Heart right ventricle (tissue), 16 donors: ENCODE measurements at places on chromosomes 4 and X. TPM values are rescaled to one million over a fixed set of nuclear protein-coding genes. Genes with fewer than 3 reads are reported as not detected.

The HSFX4 gene
- total RNA-seq = not detected

The BCORL1 gene
- total RNA-seq = 9.1 TPM

The ZIC3 gene
- total RNA-seq = not detected

The F9 gene
- total RNA-seq = not detected

The UCHL1 gene
- 22.8 TPM for total RNA-seq

DNA sequence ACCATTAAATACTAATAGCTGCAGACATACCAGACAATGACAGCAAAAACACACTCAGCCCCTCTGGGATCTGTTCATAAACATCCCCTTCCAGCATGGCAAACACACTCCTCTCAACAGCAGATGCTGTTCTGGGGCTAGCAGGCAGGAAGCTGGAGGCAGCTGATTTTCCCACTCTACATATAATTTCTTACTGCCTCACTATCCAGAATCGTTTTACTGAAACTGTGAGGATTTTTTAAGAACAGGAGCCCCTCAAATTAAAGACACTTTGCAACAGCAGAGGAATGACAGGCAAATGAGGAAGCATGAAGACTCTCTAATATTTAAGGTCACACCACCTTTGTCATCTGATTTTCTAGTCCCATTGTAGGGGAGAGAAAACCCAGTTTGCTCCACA lies 2.2 kb downstream of the MAPK10 start:
- H3K27ac ChIP-seq = no peak overlapping the region
- no peaks in the 10 kb centered on the region for H3K27me3 ChIP-seq
- H3K4me3 ChIP-seq = no peak overlapping the region
- peaks cover 13% of the 10 kb centered on the region for H3K4me1 ChIP-seq
- H3K36me3 ChIP-seq = no peaks in the 10 kb centered on the region

- H3K27ac ChIP-seq = no peak overlapping the region
- no peaks in the 10 kb centered on the region for H3K4me1 ChIP-seq
- no peak for DNase-seq
These were observed 67.2 kb downstream of the SLIT2 start for GRCh38 chr4:20318909-20319277.

DNA sequence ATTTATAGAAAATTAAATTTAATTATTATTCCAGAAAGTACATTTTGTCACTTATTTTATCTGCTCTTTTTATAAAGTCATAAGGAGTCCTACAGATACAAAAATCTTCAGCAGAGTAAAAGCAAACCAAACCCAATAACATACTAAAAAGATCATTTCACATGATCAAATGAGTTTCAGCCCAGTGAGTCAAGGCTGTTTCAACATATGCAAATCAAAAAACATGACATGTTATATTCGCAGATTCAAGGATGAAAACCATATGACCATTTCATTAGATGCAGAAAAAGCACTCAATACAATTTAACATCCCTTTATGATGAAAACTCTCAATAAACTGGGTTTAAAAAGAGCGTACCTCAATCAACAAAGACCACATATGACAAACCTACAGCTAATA lies 214.3 kb downstream of the FAT4 start:
- no peak overlapping the region for H3K4me3 ChIP-seq
- DNase-seq = no peak
- no peak overlapping the region for H3K27ac ChIP-seq
- H3K36me3 ChIP-seq = no peaks in the 10 kb centered on the region

GRCh38 chrX:84258708-84259107 lies 70.7 kb upstream of the RPS6KA6 start:
- H3K27ac ChIP-seq = no peak overlapping the region
- H3K4me3 ChIP-seq = no peak overlapping the region
- no peaks in the 10 kb centered on the region for H3K27me3 ChIP-seq
- no peak for DNase-seq
- no peaks in the 10 kb centered on the region for H3K4me1 ChIP-seq

DNA sequence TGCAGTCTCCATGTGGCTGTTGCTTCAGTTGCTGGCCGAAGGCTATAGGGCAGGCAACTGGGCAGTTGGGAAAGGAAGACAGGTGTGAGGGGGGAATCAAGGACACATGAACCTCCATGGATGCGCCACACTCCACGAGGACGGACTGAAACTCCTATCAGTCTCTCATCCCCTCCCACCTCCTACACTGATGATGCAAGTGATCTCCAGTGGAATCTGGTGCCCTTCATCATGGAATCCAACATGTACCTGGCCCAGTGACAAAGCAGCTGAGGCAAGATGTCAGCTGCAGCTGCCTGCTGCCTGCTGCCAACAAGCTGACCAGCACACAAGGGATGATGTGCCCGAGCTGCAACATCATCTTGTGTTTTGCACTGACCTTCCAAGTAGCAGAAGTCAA lies 26.0 kb upstream of the MGST2 start:
- no peak overlapping the region for H3K4me3 ChIP-seq
- no peaks in the 10 kb centered on the region for H3K4me1 ChIP-seq
- H3K36me3 ChIP-seq = no peaks in the 10 kb centered on the region
- H3K27ac ChIP-seq = no peak overlapping the region

DNA sequence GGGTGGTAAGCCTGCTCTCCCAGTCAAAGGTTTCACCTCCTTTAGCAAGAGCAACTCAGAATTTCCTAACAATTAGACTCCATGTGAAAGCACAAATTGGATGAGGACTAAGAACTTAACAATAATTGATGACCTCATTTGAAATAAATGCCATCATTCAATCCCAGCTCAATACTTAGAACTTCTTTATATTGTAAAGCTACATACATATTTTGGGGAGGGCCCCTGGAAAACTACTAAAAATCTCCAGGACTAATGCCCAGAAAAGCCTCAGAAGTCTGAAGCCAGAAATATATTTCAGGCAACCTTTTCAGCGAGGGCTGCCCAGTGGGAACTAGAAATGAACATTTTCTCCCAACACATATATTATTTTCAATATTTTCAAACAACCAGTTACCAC lies 38.1 kb downstream of the AMOT start:
- H3K27ac ChIP-seq = no peak overlapping the region
- no peaks in the 10 kb centered on the region for H3K27me3 ChIP-seq
- no peaks in the 10 kb centered on the region for H3K4me1 ChIP-seq

- no peaks in the 10 kb centered on the region for H3K27me3 ChIP-seq
- H3K4me3 ChIP-seq = no peak overlapping the region
- peaks cover 11% of the 10 kb centered on the region for H3K4me1 ChIP-seq
- no peaks in the 10 kb centered on the region for H3K36me3 ChIP-seq
- H3K27ac ChIP-seq = peak overlapping the region; percentile 49
- no peak for DNase-seq
These were observed 55.0 kb upstream of the GAB1 start for GRCh38 chr4:143281507-143282190.

GRCh38 chrX:102883491-102883890 lies 53.6 kb upstream of the RAB40AL start:
- no peak overlapping the region for H3K4me3 ChIP-seq
- no peaks in the 10 kb centered on the region for H3K4me1 ChIP-seq
- no peak overlapping the region for H3K27ac ChIP-seq
- no peaks in the 10 kb centered on the region for H3K27me3 ChIP-seq
- no peak for DNase-seq

DNA sequence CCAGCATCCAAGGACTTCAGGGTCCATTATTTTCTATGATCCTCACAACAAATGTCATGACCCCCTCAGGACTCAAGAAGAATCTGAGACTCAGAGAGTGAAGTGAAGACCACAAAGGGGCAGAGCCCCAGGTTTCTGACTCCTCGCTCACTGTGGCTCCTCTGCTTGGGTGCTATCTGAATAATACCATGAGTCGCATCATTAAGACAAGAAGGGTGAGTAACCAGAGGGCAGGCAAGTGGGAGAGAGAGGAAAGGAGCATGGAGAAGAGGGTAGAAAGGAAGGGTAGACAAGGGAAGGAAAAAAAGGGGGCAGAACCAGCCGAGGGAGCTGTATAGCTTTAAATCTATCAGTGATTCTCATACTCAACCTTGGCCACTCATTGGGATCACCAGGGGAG lies 15.5 kb upstream of the HSD17B10 start:
- H3K36me3 ChIP-seq = no peaks in the 10 kb centered on the region
- no peak for DNase-seq
- H3K27me3 ChIP-seq = no peaks in the 10 kb centered on the region

DNA sequence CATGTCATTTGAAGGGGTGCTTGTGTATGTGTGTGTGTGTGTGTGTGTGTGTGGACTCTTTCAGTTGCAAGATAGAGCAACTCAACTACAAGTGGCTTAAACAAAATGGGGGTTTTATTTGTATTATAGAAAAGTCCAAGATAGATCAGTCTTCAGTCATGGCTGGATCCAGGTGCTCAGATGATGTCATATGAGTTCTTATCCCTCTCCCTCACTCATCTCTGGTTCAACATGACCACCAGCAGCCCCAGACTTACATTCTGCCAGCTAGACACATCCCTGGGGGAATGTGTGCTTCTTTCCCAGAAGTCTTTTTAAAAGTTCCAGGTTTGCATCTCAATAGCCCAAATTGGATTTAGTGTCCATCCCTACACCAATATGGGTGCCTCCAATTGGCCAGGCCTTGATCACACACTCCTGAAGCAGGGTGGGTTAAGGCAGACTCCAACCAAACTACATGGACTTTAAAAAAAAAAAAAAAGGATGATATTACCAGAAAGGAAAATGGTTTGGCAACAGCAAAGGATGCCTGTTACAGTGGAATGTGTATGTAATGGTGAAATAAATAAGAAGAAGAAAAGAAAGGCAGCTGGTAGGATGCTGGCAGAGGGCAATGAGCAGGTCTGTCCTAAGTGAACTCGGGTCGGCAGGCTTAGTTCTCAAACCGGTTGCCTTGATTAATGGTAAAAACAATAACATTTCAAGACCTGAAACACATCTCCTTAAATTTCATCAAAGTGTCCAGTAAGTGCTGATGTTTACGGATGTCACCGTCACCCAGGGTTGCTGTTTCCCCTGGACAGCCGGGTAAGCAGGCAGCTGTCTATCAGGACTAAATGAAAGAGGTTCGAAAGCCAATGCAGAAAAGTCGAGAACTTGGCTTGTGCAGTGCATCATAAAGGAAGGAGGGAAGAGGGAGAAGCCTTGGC lies 107.7 kb downstream of the SMIM20 start:
- H3K27ac ChIP-seq = no peak overlapping the region
- no peaks in the 10 kb centered on the region for H3K27me3 ChIP-seq
- DNase-seq = no peak
- H3K4me1 ChIP-seq = peaks cover 18% of the 10 kb centered on the region
- no peaks in the 10 kb centered on the region for H3K36me3 ChIP-seq
- H3K4me3 ChIP-seq = no peak overlapping the region

DNA sequence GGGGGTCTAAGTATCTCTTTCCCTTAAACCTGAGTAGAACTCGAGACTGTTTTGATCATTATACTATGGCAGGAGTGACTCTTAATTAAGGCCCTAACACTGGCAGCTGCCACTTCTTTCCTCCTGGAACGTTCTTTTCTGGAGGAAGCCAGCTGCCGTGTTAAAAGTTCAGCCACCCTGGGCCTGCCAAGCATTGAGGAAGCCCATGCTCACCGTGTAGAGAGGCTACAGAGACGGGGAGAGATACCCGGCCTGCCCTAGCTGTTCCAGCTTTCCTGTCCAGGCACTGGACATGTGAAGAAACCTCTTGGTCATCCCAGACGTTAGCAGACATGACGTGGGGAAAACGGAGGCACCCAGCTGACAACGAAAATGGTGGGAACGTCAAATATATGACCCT lies 274.1 kb downstream of the ARHGAP10 start:
- H3K27ac ChIP-seq = peak overlapping the region; percentile 53
- H3K36me3 ChIP-seq = no peaks in the 10 kb centered on the region
- H3K4me1 ChIP-seq = peaks cover 48% of the 10 kb centered on the region
- no peak overlapping the region for H3K4me3 ChIP-seq
- no peaks in the 10 kb centered on the region for H3K27me3 ChIP-seq

- no peaks in the 10 kb centered on the region for H3K27me3 ChIP-seq
- H3K27ac ChIP-seq = peak overlapping the region; percentile 85
- DNase-seq = peak; percentile 17
- no peaks in the 10 kb centered on the region for H3K4me1 ChIP-seq
- no peaks in the 10 kb centered on the region for H3K36me3 ChIP-seq
These were observed 1.4 kb downstream of the MAMLD1 start for GRCh38 chrX:150364347-150365050.

GRCh38 chrX:51893931-51894696 lies 691 bp downstream of the MAGED1 start:
- H3K4me1 ChIP-seq = no peaks in the 10 kb centered on the region
- peak overlapping the region; percentile 59 for H3K4me3 ChIP-seq
- DNase-seq = peak; percentile 32
- peak overlapping the region; percentile 83 for H3K27ac ChIP-seq

GRCh38 chrX:23451266-23451665 lies 116.6 kb downstream of the PTCHD1 start:
- no peaks in the 10 kb centered on the region for H3K4me1 ChIP-seq
- no peak for DNase-seq
- no peaks in the 10 kb centered on the region for H3K27me3 ChIP-seq

DNA sequence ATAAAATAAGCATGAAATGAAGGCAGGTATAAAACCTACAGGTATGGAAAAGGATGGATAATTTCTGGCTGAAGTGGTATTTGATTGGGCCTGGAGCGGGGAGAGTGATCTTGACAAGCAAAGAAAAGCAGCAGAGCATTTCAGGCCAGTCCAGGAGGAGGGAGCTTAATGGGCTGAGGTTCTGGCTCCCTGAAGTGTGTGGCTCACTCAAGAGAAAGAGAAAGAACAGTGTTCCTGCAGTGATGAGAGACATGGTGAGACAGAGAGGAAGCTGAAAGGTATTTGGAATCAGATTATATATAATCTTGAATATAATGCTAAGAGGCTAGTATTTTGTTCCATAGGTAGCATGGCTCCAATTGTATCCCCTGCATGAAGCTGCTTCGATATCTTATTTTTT lies 153.5 kb downstream of the MGST2 start:
- no peak overlapping the region for H3K4me3 ChIP-seq
- no peak overlapping the region for H3K27ac ChIP-seq
- H3K4me1 ChIP-seq = peaks cover 23% of the 10 kb centered on the region
- H3K27me3 ChIP-seq = no peaks in the 10 kb centered on the region
- DNase-seq = no peak
